ENCODE measurements at places on chromosomes 3 and 15. TPM values are rescaled to one million over a fixed set of nuclear protein-coding genes. Genes with fewer than 3 reads are reported as not detected.
A peak's percentile ranks its signal among the peaks of the same experiment; 100 is the strongest.

Gene CNTN6
- total RNA-seq = not detected

Gene SI
- not detected for total RNA-seq

DNA sequence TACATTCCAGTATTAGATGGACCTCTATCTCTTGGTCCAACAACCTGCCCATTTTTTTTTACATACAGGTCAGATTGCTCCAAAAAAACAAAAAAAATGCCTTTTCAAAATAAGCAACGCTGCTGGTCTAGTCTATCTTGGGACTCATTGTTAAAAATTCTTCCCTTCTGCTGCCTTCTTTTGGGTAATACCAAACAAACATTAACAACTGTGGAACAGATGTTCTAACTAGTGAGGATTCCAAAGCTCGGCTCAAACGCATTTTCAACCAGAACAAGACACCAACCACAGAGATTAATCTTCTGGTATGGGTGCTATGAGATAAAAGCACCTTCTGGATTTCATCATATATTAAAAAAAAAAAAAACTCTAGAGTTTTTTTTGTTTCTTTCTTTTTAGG, 24.7 kb downstream of the ARHGAP31 start:
- no peak overlapping the region for H3K27ac ChIP-seq
- H3K4me3 ChIP-seq = no peak overlapping the region
- peaks cover 2% of the 10 kb centered on the region for H3K36me3 ChIP-seq
- no peaks in the 10 kb centered on the region for H3K27me3 ChIP-seq
- no peak for DNase-seq

GRCh38 chr15:27705056-27705455, 394.1 kb downstream of the OCA2 start:
- H3K27me3 ChIP-seq = no peaks in the 10 kb centered on the region
- H3K4me1 ChIP-seq = no peaks in the 10 kb centered on the region
- H3K27ac ChIP-seq = no peak overlapping the region
- DNase-seq = no peak
- H3K36me3 ChIP-seq = no peaks in the 10 kb centered on the region
- H3K4me3 ChIP-seq = no peak overlapping the region

DNA sequence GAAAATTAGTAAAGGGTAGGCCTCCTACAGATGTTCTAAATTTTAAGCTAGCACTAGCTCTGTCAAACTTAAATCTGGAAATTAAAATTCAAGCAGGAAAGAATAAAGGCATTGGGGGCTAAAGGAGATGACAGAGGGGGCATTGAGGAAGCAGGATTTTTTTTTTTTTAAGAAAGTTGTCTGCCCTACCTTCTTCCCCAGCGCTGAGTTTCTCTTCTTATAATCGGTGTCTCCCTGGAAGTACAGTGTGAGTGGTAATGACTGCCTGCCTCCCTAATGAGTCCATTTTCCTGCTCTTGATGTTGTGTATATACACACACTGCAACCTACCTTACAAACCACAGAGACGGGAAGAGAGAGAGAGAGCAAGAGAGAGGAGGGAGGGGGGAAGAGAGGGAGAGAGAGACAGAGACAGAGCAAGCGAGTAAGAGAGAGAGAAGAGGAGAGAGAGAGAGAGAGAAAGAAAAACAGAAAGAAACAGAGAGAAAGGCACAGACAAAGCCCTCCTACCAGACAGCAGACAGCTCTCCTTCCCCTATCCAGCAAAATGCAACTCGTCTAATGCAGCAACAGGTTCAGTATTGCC, 47.0 kb downstream of the ZBTB20 start:
- no peak for DNase-seq
- peak overlapping the region; percentile 44 for H3K27ac ChIP-seq
- H3K36me3 ChIP-seq = no peaks in the 10 kb centered on the region
- peak overlapping the region; percentile 64 for H3K4me3 ChIP-seq
- H3K4me1 ChIP-seq = peaks cover 12% of the 10 kb centered on the region
- H3K27me3 ChIP-seq = no peaks in the 10 kb centered on the region

- no peak overlapping the region for H3K27ac ChIP-seq
- peaks cover 7% of the 10 kb centered on the region for H3K4me1 ChIP-seq
- H3K4me3 ChIP-seq = no peak overlapping the region
- DNase-seq = no peak
- H3K36me3 ChIP-seq = no peaks in the 10 kb centered on the region
Measured at GRCh38 chr3:62132027-62132602, 241.2 kb downstream of the FEZF2 start.

Measured in osteoblast (primary cell).